ENCODE measurements at places on chromosomes 6 and 20.

GRCh38 chr20:56949318-56949717, 317.1 kb downstream of the BMP7 start:
- no peak for DNase-seq

GRCh38 chr6:40791004-40791403, 203.8 kb upstream of the LRFN2 start:
- no peak for DNase-seq

DNA sequence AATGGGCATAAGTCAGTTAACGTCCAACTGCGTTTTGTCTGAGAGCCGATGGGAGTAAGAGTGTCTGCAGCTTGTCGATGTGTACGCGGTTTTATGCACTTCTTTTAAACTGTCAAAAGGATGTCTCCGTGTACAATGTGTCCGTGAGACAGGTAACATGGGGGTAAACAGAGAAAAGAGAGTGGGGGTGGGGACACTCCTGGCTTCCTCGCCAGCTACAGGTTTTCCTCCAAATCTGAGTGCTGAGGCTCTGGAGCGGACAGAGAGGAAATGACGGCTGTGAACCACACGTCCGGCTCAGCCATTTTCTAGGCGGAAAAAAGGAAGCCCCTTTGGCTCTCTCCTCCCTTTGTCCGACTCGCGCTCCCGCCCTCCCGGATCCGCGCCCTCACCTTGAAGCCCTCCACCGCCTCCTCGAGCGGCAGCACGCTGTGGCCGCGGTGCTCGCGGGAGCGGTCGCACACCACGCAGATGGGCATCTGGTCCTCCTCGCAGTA, 916 bp downstream of the TRIM27 start:
- peak; percentile 22 for DNase-seq

- no peak for DNase-seq
Observed at GRCh38 chr20:18055261-18055660, 2.5 kb downstream of the OVOL2 start.

DNA sequence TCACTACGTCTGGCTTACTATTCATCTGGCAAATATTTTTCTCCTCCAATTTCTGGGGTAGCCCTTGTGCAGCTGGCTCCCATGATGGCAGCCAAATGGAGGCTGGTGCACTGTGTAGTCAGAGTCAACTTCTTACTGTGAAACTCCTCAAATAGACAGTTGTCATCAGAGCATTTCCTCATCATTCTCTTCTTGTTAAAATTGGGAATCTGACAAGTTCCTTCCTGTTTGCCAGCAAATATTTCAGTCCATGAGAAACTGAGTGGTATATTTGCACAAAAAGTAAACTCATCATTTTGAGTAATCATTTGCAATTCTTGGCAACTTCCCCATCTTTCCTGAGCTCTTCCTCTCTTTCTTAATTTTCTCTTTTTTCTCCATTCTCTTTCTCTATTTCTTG, 394.9 kb upstream of the RGS17 start:
- no peak for DNase-seq

GRCh38 chr6:137792160-137793033, 74.7 kb upstream of the TNFAIP3 start:
- no peak for DNase-seq

DNA sequence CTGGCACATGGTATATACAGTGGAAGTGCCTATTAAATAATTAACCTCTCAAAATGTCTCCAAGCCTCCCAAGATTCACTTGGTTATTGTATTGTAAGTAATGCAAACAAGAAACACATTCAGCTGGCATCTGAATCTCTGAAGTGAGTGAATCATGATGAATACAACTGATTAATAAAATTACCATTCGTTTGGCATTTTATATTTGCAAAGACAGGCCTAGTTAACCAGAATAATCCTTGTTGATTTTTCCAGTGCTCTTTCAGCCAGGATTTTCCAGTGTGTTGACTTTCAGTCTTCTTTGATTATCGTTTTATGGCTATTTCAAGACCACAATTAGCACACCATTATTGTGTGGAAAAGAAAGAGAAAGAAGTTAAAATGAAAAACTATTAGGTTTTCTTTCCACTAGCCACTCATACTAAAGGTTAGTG, 20.3 kb downstream of the SLC22A2 start:
- no peak for DNase-seq

- no peak for DNase-seq
Observed at GRCh38 chr6:89199579-89199978, 17.6 kb downstream of the GABRR1 start.

GRCh38 chr20:17403461-17403860, 127.7 kb downstream of the BFSP1 start:
- DNase-seq = no peak

DNA sequence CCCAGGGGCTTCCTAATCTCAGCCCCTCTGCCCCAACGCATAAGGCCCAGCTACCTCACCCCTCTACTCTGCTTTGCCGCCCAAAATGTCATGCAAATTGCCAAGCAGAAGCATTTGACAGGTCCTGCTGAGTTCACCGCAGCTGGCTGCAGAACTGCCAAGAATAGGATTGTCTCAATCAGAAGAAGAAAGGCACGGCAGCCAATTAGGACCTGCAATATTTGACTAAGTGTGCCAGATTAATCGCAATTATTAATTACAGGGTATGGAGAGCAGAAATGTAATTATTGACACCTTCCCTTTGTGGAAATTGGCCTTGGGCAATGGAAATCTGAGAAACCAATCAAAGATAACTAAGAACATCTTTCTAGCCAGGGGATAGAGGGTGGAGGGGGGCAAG, 318.6 kb downstream of the LRFN2 start:
- peak; percentile 38 for DNase-seq

GRCh38 chr20:2820896-2821869, 5.0 kb downstream of the TMEM239 start:
- DNase-seq = no peak

DNA sequence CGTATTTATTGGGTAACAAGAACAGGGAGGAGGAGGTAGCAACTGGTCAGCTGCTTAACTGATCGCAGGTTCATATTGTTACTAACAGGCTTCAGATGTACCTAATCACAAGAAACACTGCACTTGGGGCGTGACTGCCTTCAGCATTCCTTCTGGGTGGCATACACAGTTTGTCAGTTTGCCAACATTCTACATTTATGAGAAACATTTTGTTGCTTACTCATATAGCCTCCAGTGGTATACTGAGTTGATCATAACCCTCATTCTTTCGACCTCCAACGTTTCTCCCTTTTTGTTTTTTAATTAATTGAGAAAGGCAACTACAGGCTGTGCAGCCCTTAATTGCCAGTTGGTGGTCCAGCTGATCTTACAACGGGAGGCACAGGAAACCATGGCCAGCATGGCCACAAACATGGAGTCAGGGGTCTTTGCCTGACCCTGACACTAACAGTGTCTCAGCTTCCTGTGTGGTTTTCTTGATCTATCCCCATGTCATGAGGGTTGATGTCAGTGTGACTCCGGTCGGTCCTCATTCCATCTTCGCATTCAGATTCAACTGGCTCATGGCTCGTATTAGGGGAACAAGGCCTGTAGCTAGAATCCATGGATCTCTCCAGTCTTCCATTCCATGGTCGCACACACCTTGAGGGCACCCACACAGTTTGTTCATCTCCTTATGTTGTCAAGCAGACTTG, 9.4 kb downstream of the EPB41L2 start:
- no peak for DNase-seq

DNA sequence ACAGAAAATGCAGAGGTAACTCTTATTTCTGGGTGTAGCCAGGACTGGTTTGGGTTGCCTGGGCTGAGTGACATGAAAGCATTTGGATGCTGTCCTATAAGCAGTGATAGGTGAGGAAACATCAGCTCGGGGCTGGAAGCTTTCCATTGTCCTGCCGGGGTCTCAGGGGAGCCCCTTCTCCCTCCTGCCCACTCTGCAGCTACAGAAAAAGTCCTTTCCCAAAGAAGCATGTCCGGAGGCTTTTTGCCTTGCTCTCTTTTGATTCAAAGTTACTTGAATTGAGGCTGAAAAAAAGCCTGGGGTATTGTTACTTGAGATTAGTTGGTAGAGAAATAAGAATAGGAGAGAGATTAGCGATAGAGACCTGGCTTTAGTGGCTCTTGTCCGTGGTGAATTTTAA, 90.7 kb upstream of the ZNFX1 start:
- DNase-seq = no peak

DNA sequence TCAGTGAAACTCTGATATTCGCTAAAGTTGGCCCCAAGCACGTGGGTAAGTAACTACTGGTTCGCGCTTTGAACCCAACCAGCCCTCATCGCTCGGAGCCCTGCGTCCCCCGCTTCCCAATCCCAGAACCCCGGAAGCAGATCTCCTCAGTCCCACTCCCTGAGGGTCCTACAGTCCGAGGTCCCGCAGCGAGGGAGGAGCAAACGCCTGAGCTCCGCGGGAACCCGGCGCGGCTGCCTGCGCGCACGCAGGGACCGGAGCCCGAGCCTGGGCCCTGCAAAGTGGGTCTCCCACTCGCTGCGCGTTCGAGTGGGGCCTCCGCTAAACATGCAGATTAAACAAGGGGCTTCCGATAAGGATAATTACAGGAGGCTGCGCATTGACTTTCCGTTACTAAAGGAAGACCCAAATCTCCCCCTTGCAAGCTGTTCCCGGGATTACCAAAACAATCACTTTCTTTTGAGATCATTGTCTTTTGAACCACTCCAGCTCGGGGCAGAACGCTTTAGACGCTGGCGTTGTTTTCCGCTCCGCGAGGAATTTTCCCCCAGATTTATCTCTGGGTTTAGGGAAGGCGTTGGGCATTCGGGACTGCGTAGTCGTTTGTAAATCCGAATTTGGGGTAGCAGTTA, 1.3 kb upstream of the VSX1 start:
- DNase-seq = no peak

GRCh38 chr6:42526616-42527015, 37.2 kb upstream of the UBR2 start:
- no peak for DNase-seq

DNA sequence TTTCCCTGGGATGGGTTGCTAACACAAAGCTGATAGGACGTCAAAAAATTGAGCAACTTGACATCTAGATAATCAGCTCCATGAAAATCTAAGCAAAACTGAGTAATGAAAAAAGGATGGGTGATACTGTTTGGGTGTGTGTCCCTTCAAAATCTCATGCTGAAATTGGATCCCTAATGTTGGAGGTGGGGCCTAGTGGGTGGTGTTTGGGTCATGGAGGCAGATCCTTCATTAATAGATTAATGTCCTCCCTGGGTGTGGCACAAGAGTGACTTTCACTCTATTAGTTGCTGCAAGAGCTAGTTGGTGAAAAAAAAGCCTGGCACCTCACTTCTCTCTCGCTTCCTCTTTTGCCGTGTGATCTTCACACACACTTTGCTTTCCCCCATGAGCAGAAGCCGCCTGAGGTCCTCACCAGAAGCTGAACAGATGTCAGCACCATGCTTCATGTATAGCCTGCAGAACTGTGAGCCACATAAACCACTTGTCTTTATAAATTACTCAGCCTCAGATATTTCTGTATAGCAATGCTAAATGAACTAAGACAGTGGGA, 160.9 kb downstream of the FRK start:
- no peak for DNase-seq

DNA sequence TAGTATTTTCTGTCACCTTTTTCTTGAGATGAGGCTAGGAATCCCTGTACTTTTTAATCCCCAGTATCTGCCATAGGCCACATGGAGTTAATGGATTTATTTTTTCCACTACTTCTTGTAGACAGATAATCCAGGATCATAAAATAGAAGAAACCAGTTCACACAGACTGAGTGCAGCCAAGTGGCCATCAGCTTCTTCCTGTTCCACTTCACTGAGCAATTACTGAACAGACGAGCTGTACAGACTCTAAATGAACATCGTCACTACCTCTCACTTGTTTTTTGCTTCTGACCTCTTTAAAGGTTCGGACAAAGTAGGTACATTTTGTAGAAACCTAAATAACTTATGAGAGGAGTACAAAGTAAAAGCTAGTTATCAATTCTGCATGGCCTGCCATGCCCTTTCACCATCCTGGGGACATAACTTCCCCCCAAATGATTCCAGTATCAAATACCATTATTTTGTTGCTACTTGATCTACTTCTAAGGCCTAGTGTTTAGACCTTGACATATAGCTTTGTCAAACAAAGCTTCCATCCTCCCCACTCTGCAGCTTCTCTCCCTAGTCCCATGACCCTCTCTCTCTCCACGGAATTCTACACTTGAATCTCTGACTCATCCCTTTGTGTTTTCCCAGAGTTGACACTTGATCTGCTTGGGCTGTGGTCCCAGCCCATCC, 34.4 kb upstream of the ARHGAP18 start:
- DNase-seq = no peak

GRCh38 chr20:3753501-3754275, 13.9 kb downstream of the ADISSP start:
- DNase-seq = no peak

GRCh38 chr20:17810062-17810631, 110.4 kb downstream of the BANF2 start:
- no peak for DNase-seq

DNA sequence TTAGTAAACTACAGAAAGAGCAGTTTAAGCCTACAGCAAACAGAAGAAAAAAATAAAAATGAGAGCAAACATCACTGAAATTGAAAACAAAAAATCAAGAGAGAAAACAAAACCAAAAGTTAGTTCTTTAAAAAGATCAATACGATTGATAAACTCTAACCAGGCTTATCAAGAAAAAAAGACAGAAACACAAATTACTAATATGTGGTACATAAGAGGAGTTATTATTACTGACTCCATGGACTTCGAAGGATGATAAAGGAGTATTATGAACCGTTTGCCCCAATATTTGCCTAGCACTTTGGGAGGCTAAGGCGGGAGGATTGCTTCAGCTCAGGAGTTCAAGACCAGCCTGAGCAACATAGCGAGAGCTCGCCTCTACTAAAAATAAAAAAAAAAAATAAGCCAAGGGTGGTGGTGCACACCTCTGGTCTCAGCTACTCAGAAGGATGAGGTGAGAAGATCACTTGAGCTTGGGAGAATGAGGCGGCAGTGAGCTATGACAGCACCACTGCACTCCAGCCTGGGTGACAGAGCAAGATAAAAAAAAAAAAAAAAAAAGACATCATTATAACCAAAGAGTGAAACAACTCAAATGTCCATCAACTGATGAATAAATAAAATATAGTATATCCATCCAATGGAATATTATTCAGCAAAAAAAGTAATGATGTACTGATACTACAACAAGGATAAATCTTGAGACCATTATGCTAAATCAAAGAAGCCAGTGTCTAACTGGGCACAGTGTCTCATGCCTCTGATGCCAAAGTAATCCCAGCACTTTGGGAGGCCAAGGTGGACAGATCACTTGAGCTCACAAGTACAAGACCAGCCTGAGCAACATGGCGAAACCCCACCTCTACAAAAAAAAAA, 12.9 kb downstream of the TRPC4AP start:
- no peak for DNase-seq

GRCh38 chr20:23367770-23368169, 5.8 kb downstream of the GZF1 start:
- no peak for DNase-seq

- DNase-seq = no peak
Observed at GRCh38 chr20:8139899-8140298, 7.8 kb downstream of the PLCB1 start.

- DNase-seq = no peak
Observed at GRCh38 chr6:166501246-166501645, 85.2 kb downstream of the RAMACL start.

DNA sequence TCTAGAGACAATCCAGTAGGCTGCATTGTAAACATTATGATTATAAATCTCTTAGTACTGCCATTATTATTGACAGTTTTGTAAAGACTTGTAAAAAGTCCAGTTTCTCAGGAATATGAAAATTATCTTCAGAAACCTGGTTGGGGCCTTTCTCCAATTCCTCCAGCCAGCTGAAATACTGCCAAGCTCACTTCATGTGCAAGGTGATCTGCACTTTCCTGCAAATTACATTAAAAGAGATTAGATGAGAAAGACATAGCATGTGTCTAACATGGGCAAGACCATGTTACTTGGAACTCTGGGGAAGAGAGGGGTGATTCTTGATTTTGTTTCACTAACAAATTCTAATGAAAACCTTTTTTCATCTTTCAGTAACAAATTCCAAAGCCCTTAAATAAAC, 24.0 kb downstream of the PGM3 start:
- no peak for DNase-seq

Measured in NCI-H446 (cell line).